Calu3 (cell line): ENCODE measurements at places on chromosomes 16 and 17. TPM values are rescaled to one million over a fixed set of nuclear protein-coding genes. Genes with fewer than 3 reads are reported as not detected.
A peak's percentile ranks its signal among the peaks of the same experiment; 100 is the strongest.

GRCh38 chr17:49996495-49997300 is 1.7 kb upstream of the DLX3 start:
- DNase-seq: peak; percentile 85

The SPEM2 gene
- total RNA-seq: not detected in 2 replicates

- DNase-seq: no peak
Measured at GRCh38 chr17:54861471-54861983, 39.1 kb upstream of the TOM1L1 start.

- DNase-seq: no peak
Measured at GRCh38 chr16:67183284-67183626, 508 bp downstream of the MATCAP1 start.
